ENCODE measurements at places on chromosomes 5 and 9. TPM values are rescaled to one million over a fixed set of nuclear protein-coding genes. Genes with fewer than 3 reads are reported as not detected.
A peak's percentile ranks its signal among the peaks of the same experiment; 100 is the strongest.

DNA sequence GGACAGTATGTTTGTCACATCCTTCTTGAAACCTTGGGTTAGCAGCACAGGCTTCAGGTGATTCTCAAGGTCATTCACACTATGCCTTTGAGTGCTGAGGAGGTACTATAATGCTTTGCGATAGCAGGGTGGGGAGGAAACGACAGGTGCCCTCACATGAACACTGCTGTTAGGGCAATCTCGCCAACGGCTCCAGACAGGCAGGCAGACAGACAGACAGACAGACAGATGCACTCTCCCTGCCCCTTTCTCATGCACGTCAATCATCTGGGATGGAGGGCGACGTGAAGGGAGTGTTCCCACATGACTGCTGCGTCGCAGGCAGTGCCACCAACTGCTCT is 82.9 kb downstream of the RAPGEF1 start:
- no peak for DNase-seq

GRCh38 chr5:151030056-151030336 is 9.6 kb downstream of the GPX3 start:
- no peak for DNase-seq

GRCh38 chr9:10876333-10876732 is 263.5 kb upstream of the PTPRD start:
- no peak for DNase-seq

DNA sequence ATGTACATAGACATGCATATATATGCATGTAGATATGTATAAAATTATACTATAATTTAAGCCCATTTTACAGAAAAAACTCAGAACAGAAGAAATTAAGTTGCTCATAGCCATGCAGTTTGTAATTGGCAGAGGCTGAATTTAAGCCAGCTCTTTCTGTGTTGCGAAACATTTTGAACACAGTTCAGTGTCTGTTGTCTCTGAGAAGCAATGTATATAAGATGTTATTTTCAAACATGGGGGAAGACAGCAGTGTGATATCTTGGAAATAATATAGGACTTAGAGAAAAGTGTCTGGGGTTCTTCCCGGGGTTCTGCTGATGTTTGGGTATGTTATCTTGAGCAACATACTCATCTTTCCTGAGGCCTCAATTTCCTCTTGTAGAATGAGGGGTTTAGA is 37.6 kb downstream of the SVEP1 start:
- no peak for DNase-seq

DNA sequence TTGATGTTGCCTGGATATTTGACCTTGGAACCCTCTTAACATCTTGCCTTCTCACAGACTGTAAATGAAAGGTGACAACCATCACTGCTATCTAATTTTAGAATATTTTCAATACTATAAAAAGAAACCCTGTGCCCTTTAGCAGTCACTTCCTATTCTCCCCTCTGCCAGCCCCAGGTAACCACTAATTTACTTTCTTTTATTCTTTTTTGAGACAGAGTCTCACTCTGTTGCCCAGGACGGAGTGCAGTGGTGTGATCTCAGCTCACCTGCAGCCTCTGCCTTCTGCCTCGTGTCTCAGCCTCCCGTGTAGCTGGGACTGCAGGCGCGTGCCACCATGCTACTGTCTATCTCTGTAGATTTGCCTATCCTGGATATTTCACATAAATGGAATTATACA is 43.6 kb downstream of the FRMPD1 start:
- DNase-seq: no peak

DNA sequence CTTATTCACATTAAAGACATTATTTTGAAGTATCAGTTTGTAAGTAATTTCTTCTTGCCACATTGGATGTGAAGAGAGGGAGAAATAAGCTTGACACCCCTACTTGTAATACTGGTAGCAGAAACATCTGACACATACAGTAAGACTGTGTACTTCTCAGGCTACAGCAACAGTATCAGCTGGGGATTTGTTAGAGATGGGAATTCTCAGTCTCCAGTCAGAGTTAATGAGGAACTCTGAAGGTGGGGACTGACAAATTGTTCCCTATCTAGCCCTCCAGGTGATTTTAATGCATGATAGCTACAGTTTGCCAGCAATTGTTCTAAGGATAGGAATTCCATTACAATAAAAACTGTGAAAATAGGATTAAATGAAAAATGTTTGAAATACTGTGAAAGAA is 524.8 kb downstream of the PRR16 start:
- DNase-seq: no peak

DNA sequence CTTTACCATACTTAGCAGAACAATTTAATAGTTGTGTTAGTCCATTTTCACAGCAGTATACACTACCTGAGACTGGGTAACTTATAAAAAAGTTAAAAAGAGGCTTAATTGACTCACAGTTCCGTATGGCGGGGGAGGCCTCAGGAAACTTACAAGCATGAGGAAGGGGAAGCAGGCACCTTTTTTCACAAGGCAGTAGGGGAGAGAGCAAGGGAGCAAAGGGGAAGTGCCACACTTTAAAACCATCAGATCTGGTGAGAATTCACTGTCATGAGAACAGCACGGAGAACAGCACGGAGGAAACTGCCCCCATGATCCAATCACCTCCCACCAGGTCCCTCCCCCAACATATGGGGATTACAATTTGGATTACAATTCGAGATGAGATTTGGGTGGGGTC is 269.9 kb downstream of the MTRR start:
- no peak for DNase-seq

DNA sequence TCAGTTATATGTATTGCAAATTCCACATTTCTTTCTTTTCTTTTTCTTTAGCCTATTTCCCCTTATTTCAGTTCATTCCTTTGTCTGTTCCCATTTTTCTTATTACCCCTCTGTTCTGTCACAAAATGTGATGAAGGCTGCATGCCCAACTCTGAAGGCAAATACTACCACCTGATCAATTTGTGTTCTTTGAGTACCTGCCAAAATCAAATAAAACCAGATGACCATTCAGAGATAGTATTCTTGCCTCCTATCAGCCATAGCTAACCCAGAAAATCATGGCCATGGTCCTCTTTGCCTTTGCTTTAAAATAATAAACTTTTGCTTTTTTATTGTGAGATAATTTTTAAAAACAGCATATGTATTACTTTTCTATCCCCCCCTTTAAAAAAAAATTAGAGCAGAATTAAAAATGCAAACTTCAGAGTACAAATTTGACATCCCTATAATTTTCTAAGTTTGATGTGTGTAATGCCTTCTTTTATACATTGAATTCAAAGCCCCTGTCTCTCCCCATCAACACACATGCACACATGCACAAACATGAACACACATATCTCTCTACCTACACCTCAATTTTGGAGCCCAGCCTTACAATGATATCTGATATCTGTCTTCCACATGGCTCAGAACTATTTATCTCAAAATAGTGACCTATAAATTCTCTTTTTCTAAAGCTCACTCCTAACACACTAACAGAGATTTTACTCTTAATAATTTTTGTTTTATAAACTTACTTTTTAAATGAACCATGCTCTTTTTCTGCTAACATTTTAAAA is 3.5 kb downstream of the RFESD start:
- no peak for DNase-seq

GRCh38 chr9:98884849-98885248 is 58.9 kb upstream of the COL15A1 start:
- DNase-seq: no peak

Gene MUSK
- not detected for total RNA-seq

DNA sequence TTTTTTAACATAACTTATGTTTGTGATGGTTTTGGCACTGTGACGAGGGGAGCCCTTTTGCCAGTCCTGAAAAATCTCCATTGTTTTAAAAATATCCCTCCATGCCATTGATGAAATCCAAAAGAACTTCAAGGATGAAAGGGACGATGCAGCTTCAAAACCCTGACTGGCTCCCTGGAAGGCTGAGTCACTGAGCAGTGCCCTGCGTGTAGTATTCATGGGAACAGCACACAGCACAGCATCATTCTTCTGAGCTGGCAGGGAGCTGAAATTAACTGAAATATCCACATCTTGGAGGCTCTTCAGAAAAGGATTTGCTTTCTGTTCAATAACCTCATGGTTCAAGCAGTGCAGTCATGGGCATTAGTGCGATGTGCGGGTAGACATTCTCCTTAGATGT is 29.7 kb downstream of the PDE4D start:
- DNase-seq: no peak

Gene GNA14
- not detected for total RNA-seq

GRCh38 chr5:17374973-17375742 is 122.9 kb upstream of the TAF11L2 start:
- no peak for DNase-seq

Gene AQP7
- not detected for total RNA-seq

GRCh38 chr9:127311239-127311741 is 46.7 kb downstream of the GARNL3 start:
- DNase-seq: peak; percentile 68

Gene ACTBL2
- not detected for total RNA-seq

- peak; percentile 28 for DNase-seq
Observed at GRCh38 chr9:33024126-33024965, 727 bp upstream of the DNAJA1 start.

GRCh38 chr5:60208716-60209115 is 315.2 kb upstream of the PDE4D start:
- DNase-seq: no peak

Gene GPX3
- not detected for total RNA-seq

DNA sequence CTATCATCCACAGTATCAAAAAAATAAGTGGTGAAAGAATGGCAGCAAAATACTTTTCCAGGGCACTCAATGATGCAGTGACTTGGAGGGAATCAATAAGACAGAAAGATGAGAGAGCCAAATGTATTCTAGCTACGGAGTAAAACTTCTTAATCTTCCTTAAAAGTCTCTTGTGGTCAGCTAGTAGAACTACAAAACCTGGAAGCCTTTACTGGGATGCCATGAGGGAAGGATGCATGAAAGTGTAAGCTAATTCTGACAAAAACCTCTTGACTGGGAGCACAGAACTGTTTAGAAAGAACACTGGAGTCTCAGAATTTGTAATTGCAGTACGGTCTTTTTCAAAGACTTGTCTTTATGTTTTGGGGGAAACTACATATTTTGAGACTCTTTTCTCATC is 432.8 kb upstream of the PTPRD start:
- DNase-seq: no peak

Gene SHISAL2B
- not detected for total RNA-seq

GRCh38 chr5:19547640-19548039 is 440.4 kb downstream of the CDH18 start:
- DNase-seq: no peak

Gene ETF1
- 93.3 TPM for total RNA-seq

Gene SLC4A9
- total RNA-seq: 0.13 TPM

DNA sequence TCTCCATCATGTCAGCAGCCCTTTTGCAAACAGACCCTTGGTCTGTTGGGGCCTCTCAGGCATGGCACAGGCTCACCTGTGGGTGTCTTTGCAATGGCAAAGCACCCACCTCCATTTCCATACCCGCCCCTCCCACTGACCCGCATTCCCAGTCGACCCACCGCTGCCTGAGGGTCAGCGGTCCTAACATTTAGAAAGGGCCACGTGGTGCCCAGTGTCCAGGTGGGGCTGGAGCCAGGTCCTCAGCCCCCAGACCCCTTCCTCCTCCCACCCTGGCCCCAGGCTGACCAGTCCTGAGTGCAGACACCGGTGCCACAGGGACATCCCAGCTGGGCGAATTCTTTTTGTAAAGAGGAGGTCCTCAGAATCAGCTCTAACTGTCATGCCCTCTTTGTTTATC is 43.3 kb upstream of the CEP72 start:
- no peak for DNase-seq

- no peak for DNase-seq
Observed at GRCh38 chr5:64746446-64746845, 22.0 kb downstream of the SREK1IP1 start.

- DNase-seq: no peak
Observed at GRCh38 chr9:73009649-73010288, 56.9 kb upstream of the ALDH1A1 start.

DNA sequence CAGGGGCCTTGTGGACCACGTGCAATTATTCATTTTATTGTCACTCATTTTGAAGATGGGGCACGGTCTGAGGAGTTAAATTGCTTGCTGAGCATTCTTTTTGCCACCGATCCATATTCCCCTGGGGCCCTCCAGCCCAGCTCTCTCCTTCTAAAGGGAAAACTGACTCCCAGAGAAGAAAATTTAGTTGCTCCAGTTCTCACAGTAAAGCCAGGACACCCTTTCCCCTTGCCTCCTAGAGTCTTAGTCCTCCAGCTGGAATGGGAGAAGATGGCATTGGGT is 1.0 kb upstream of the PANK3 start:
- DNase-seq: no peak

Gene TOR4A
- 7.0 TPM for total RNA-seq

- DNase-seq: peak; percentile 33
Observed at GRCh38 chr5:96816991-96817390, 9.2 kb upstream of the ERAP1 start.

DNA sequence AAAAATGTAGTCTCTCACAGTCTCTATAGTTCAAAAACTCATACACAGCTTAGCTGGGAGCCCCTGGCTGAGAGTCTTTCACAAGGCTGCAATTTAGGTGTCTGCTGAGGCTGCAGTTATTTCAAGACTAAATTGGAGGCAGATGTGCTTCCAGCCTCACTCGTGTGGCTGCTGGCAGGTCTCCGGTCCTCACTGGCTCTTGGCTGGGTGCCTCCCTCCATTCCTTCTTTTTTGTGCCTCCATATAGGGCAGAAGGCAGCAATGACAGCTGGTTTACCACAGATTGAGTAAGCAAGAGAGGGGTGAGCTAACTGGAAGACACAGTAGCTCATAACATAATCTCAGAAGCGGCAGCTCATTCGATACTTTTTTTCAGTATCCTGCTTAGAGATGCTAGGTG is 2167.7 kb upstream of the WWC1 start:
- DNase-seq: no peak

DNA sequence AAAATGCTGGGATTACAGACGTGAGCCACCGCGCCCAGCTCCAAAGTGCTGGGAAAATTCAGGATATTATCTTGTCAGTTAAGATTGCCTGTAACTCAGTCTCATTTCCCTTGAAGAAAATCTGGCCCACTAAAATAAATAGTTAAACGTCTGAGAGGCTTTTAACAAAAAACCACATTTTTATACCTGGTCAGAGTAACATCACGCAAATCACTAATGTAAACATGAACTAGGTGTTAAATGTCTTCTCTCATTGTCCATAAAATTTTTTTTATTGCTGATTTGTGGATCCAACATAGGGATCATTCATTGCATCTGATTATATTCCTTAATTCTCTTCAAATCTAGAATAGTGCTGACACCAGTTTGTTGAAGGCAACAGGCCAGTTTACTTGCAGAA is 22.3 kb downstream of the CNOT6 start:
- no peak for DNase-seq

Gene NCBP1
- 45.9 TPM for total RNA-seq

Gene ALDH1A1
- total RNA-seq: not detected

DNA sequence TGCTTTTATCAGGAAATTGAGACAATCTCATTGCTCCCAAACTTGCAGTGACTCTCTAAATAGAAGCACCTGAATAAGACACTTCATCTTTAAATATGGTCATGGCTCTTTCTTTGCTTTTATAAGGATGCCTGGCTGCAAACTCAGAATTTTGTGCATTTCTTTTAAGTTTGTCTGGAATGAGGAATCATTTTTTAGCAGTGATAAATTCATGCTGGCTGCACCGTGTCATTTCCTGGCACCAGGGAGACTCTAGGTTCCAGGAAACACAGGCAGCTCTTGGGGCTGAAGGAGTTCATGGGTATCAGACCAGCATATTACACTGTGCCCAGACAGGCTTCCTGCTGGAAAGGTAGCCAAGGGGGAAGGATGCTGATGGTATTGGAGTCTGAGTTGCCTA is 109.9 kb downstream of the NUDT12 start:
- no peak for DNase-seq

GRCh38 chr5:77103457-77103856 is 16.4 kb upstream of the ZBED3 start:
- DNase-seq: no peak

Gene ABLIM3
- total RNA-seq: not detected

Gene AIF1L
- 0.29 TPM for total RNA-seq

Gene NLN
- total RNA-seq: 13.9 TPM
